ENCODE measurements at places on chromosomes 6 and 20.

DNA sequence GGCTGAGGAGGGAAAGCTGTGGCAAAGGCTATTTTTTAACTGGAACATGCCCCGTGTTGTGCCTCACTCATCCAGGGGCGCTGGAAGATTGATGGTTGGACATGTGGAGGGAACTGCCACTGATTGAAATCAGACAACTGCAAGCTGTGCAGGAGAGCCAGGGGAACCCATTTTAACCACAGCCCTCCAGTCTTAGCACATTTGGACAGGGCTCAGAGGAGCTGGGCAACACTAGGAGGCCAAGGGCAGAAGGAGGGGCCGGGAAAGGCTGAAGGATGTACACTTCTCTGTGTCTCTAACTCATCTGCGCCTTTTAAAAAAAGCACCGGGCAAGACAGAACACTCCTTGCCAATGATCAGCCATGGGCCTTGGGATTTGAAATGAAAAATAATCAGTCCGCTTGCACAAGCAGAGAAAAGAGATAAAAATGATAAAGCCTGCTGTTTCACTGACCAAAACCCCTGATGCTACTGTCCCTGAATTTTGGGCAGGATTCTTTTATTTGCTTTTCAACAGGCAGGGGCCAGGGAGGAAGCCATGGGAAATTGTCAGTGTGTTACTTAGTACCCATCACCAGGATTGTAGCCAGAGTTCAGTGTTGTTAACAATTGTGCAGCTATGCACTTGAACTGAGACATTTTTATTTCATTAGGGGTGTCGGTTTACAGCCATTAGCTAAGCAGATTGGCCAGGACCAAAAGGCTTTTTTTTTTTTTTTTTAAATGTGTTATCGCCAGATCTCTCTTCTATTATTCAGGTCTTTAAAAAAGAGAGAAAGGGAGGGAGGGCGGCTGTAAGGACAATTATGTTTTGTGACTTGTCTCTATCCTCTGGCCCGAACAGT, 109.3 kb upstream of the EYA4 start:
- no peak for DNase-seq

GRCh38 chr20:42270539-42270938, 652.4 kb upstream of the CHD6 start:
- no peak for DNase-seq

GRCh38 chr6:106739387-106739786, 110.0 kb downstream of the QRSL1 start:
- no peak for DNase-seq

DNA sequence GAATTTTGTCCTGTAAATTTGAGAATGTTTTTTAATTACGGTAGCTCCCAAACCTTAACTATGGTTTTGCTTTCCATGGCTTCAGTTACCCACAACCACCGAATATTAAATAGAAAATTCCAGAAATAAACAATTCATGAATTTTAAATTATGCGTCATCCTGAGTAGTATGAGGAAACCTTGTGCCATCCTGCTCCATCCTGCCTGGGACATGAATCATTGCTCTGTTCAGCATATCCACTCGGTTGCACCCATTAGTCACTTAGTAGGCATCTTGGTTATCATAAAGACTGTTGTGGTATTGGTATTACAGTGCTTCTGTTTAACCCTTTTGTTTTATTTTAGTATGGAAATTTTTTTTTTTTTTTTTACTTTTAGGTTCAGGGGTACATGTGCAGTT, 39.7 kb downstream of the KCNS1 start:
- no peak for DNase-seq

DNA sequence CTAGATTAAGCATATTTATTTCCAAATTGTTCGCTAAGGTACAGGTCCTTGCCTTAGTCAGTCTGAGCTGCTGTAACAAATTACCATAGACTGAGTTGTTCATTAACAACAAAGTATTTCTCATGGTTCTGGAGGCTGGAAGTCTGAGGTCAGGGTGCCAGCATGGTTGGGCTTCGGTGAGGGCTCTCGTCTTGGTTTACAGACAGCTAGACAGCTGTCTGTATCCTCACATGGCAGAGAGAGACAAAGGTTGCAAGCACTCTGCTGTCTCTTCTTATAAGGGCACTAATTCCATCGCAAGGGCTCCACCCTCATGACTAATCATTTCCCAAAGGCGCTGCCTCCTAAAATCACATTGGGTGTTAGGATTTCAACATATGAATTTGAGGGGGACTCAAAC, 115.3 kb upstream of the GMDS start:
- DNase-seq, result no peak

DNA sequence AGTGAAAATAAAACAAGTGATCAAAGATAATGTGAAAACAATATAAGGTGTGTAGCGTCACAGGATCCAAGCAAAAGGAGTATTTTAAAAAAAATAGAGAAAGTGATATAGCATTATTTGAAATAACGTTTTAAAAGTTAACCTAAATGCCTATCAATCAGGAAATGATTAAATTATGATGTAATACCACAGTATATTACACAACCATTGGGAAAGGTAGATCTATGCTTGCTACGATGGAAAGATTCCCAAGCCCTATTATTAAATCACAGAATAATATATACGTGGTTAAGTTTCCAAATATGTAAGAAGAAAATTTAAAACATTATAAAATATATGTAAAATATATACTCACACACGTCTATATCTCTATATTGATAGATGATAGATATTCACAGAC, 15.4 kb upstream of the TCF21 start:
- no peak for DNase-seq

- no peak for DNase-seq
Measured at GRCh38 chr6:137171824-137172733, 1.4 kb downstream of the IL22RA2 start.

DNA sequence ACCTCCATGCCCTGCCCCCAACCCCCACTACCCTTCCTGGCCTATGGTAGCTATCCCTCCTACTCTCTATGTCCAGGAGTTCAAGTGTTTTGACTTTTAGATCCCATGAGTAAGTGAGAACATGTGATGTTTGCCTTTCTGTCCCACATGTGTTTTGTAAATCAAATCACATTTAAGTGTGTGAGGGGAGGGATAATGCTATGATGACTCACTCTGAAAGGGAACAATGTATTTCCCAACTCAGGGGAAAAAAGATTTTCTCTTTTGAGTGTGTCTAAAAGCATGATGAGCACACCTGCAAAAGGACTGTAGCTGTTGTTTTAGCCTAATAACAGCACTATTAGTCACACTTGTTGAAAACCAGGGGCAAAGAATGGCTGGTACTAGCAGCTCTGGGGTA, 193.7 kb downstream of the GJA10 start:
- DNase-seq, result no peak

DNA sequence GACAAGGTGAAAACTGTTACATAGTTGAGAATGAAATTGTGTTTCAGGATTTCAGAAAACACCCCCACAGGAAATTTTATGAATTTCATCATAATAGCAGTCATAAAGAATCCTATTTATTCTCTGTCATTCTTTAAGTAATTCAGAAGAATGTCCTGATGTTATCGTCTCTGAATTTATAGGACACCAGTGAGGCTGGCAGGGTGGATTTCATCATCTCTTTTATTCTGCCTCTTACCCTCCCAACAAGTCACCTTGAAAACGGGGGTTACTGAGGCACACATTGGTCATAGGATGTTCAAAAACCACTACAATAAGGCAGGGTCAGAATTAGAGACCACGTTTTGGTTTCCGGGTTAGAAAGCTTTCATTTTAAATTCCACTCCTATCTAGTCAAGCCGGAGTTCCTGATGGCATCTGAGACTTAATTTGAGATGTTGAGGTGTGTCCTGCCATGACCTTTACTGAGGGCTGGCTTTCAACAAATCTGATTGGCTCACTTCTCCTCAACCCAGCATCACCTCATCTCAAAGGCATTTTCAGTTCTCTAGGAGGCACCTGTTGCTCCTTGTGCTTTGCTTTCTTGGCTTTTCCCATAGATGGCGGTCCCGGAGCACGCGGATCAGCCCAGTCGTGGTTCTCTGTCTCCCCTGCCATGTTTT, 230.6 kb upstream of the SUPT3H start:
- no peak for DNase-seq

DNA sequence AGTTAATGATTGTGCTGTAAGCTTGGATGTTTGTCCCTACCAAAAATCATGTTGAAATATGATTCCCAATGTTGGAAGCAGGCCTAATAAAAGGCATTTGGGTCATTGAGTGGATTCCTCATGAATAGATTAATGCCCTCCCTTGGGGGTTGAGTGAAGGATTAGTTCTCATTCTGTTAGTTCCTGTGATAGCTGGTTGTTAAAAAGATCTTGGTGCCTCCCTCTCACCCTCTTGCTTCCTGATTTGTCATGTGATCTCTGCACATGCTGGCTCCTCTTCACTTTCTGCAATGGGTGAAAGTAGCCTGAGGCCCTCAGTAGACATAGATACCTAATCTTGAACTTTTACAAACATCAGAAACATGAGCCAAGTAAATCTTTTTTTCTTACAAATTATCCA, 115.6 kb upstream of the HCRTR2 start:
- no peak for DNase-seq

DNA sequence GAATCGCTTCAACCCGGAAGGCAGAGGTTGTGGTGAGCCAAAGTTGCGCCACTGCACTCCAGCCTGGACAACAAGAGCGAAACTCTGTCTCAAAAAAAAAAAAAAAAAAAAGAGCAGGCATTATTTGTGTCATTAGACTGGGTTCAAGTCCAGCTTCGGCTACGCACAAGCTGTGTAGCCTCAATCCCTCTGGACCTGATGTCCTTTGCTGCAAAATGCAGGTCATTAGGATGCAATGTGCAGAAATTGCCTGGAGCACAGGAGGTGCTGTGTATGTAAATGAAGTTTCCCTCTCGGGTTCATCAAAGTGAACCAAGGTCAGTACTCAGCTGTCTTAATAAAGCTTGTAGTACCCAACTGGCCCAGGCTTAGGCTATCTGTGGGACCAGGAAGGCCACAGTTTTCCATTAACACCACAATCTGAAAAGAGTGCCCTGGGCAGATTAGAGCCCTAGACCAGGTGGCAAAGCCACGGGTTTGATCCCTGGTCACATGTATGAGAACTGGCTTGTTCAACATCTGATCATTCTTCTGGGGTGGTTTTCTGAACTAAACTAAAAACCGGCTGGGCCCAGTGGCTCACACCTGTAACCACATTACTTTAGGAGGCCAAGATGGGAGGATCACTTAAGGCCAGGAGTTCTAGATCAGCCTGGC, 155.3 kb downstream of the ZMYND8 start:
- no peak for DNase-seq

GRCh38 chr6:37022135-37022863, 16.8 kb downstream of the FGD2 start:
- DNase-seq, result no peak

GRCh38 chr20:16563066-16563806, 10.0 kb downstream of the KIF16B start:
- DNase-seq, result no peak

- DNase-seq, result no peak
Measured at GRCh38 chr6:45657226-45657625, 279.5 kb upstream of the SUPT3H start.

All from neuronal stem cell (in vitro differentiated cells).